ENCODE measurements at places on chromosomes 13 and 19.

DNA sequence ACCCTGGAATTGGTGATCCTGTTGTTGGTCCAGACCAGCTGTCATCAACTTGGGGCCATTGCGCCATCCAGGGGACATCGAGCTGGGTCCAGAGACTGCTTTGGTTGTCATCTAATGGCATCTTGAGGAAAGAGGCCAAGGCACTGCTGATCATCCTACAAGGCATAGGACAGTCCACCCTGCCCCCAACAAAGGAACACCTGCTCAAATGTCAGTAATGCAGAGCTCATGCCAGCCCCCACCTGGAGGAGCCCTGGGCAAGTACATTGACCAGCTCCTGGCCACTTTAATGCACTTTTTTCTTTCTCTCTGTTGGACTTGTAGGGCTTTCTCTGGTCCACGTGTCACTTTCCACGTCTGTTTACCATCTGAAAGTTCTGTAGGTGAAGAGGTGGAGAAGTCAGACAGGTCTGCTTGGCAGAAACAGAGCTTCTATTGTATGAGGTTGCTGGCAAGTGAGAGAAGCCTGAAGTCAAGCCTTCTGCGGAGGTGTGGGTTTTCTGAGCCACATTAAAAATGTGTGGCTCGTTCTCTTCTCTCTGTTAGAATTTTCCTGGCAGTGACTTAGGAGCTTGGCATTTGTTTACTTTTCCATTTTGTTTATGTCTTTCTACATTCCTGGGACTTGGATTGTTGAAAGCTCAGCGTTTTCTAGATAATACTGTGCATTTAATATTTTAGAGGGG lies 124.0 kb upstream of the RNF113B start:
- no peak for DNase-seq

GRCh38 chr13:66482836-66483235 lies 747.3 kb downstream of the PCDH9 start:
- no peak for DNase-seq

- peak; percentile 72 for DNase-seq
Measured at GRCh38 chr19:1025960-1026782, at the start of gene CNN2. CNN2 (plus strand) TSS chr19:1026608; CDS start chr19:1026662, 54 bp downstream.

DNA sequence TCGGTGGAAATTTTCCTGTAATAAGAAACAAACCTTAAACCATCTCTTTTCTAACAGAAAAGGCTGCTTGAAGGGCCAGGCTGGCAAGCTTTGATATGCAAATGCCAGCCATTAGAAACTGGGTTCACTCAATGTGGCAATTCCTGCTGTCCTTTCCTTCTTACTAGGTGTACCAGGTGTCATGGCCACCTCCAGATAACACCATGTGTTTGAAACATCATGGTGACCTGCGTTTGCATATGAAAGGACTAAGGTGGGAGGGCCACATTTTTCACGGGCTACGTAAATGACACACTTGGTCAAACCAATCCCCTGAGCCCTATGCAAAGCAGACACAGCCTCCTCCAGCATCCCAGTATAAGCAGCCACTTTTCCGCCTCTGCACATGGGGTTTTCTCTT lies 789.1 kb upstream of the SLITRK5 start:
- no peak for DNase-seq

- no peak for DNase-seq
Measured at GRCh38 chr19:3137119-3137518, 1.3 kb downstream of the GNA15 start.

GRCh38 chr19:10604460-10604980 lies 17.4 kb upstream of the AP1M2 start:
- no peak for DNase-seq

GRCh38 chr13:32426191-32426989 lies 1.5 kb downstream of the N4BP2L1 start:
- peak; percentile 47 for DNase-seq

GRCh38 chr19:38006361-38007045 lies 99.5 kb downstream of the SIPA1L3 start:
- no peak for DNase-seq

DNA sequence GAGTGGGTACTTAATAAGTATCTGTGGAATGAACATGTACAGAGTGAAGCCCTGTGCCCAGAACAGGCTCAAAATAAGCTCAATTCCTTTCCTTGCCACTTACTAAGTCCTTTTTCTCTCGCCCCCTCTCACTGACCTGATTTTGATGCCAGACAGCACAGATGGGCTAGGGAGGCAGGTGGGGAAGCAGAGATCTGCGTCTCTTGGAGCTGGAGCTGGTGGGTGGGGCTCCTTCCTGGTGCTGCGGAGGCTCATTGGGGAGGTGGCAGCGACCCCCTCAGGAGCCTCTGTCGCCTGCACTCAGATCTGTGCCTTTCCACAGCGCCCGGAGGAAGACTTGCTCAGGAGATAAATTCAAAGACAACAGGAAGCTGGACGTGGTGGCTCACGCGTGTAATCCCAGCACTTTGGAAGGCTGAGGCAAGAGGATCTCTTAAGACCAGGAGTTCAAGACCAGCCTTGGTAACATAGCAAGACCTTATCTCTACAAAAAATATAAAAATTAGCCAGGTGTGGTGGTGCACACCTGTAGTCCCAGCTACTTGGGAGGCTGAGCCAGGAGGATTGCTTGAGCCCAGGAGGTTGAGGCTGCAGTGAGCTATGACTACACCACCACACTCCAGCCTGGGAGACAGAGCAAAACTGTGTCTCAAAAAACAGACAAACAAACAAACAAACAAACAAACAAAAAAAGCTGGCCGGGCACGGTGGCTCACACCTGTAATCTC lies 14.6 kb downstream of the AKT2 start:
- DNase-seq: no peak

DNA sequence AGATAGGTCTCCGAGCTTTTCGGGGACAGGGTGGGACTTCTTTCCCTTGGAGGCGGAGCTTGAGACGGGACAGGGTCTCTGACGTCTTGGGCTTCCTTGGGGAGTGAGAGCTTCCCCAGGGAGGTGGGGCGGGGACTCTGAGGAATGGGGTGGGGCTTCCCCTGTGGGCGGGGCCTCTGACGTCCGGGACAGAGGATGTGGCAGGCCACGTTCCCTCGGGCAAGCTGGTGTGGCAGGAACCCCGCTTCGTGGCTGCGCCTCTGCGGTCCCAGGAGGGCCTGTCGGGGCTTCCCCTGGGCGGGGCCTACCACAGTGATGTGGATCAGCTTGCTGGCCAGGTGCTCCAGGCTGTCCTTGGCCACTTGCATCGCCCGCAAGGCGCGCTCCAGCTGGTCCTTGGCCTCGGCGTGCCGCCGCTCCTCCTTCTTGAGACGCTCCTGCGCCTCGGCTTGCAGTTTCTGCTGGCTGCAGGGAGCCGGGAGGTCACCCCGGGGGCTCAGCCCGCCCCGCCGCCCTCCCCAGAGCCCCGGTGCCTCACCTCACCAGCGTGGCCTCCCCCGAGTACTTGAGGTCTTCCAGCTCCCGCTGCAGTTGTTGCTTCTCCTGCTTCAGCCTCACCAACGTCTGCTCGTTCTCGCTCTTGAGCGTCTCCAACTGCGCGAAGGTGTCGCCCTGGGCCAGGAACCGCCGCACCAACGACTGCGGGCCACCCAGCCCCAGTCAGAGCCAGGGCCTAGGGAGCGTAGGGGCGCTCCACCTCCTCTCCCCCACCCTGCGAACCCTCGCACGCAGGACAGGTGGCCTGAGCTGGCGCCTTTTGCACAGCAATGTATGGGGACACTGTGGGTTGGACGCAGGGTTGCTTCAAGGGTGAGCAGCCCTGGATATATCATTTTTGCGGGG lies 3.3 kb upstream of the RGL3 start:
- peak; percentile 73 for DNase-seq

DNA sequence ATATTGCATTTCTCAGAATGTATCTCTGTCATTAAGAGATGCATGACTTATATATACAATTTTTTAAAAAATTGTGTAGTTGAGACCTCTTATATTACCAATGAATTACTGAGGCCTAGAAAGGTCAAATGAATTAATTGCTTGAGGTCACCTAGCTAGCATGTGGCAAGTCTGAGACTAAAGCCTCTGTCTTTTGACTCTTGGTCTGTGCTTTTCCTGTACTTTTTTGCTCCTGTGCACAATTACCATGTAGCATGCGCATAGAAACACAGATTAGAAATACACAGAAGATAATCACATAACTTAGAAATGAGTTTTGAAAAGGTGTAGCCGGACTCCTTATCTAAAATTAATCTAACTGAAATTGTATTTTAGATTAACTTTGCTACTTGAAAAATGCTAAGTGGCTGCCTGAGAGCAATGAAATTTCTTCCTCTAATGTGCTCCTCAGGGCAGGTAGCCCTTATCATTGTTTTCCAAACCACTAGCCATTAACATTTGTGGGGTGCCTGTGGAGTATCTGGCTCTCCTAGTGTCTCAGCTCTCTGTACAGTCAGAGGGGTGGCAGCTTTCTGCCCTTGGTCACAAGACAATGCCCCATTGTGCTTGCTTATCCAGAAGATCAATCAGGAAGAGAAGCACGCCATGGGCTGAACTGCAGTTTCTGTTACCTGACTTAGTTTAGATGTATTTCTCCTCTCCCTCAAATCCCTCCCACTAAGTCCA lies 119.6 kb downstream of the RFC3 start:
- no peak for DNase-seq

DNA sequence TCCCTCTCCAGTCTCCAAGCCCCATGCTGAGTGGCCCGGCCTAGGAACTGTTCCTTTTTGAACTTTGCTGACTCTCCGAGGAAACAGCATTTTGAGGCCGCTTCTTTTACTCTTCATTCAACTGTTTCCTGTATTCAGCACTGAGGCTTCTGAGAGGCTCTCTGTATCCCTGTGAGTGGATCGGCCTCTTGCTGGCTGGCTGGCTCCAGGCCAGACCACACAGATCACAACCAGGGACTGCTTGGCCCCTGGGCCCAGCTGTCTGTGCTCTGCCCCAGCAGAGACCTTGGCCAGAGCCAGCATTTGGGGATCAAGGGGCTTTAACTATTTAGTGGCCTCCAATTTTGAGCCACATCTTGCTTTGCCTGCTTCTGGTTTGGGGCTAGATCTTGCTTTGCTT lies 75.6 kb upstream of the KL start:
- no peak for DNase-seq

DNA sequence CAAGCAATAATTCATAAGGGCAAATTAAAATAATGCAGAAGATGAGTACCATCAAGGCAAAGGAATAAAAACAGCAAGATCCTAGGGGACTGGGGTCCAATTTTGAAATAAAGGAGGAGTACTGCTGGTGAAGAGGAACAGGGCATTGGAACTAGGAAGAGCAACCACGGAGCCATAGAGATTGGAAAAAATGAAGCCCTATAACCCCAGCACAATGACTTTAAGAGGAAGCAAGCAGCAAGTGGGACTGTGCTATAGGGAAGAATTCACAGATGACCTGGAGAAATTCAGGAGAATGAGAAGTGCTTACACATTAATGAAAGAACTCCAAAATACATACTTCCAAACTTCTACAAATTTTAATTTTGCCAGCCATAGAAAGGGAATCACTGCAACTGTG lies 44.9 kb upstream of the ITM2B start:
- no peak for DNase-seq

GRCh38 chr19:42295831-42296525 lies 6.0 kb upstream of the PRR19 start:
- peak; percentile 80 for DNase-seq

DNA sequence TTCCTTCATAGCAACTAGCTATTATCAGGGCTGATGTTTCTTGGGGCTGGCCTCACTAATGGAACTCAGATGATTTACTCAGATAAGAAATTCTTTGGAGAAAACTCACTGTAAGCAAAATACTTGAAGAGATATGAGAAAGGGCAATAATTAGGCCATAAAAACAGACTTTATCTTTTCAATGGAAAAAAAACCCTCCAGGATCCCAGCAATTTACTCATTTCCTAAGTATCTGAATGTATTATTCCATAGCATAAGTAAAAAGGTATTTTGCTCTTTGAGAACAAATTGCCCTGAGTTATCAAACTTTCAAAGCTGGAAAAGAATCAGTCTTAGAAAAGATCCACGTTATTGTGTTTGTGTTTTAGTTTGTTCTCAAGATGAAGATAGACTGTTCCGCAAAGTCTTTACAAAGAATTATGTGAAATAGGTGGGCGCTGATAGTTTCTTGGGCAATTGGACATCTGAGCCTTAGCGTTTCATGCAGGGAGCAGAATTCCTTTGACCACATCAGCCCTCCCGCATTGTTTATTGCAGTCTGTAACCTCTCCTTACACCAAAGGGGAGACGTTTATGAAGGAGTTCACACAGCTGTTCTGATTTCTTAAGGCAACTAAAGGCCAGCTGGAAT lies 29.1 kb upstream of the CSNK1A1L start:
- no peak for DNase-seq

- no peak for DNase-seq
Measured at GRCh38 chr19:52789440-52789839, 2.8 kb upstream of the ZNF600 start.

Data from activated T-helper 2 cell treated with anti-CD3 and anti-CD28 coated beads, Interferon-gamma antibody, Interleukin-2, Interleukin-4, amounts not matched to agents 10 μg/mL and 5 μg/mL and 100 μg/mL, durations not matched to agents 14 hours and 24 hours and 36 hours (primary cell).